ENCODE measurements at places on chromosomes 16 and 17.

DNA sequence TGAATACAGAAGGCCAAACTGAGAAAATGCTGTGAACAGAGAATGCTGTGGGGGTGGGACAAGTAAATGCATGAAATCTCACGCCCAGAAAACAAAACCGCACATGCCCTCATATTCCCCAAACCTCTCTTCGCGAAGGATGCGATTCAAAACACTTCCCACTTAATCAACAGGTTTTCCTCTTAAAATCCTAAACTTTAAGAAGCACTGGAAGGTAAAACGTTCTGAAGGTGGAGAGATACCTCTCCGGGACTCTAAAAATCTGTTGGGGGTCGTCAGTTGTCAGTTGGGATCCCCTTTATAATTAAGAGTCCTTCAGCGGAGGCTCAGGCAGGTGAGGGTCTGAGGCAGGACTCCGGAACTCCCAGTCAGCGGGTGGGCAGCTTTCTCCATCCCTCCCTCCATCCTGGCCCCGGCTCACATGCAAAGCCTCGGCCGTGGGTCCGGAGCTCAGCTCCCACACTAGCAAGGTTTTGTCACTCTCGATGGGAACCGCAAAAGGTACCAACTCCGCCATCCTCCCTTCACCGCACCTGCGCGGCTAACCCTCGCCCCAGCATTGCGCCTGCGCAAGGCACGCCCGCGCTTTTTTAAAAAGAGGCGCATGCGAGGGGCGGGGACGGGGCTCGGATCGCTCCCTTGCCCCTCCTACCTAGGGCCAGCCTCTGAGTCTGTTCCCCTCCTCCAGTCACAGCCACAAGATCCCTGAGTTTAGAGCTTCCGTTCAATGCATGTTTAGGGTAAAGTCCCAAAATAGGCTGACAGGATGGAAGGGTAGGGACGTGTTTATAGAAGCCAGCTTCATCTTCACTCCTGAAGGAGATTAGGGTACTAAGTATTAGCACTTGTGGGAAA is at the start of gene RDM1:
RDM1 (minus strand) TSS at position 563 of the 855 bp plus-strand sequence; CDS start at position 517, 46 bp downstream.
- peak; percentile 7 for DNase-seq

DNA sequence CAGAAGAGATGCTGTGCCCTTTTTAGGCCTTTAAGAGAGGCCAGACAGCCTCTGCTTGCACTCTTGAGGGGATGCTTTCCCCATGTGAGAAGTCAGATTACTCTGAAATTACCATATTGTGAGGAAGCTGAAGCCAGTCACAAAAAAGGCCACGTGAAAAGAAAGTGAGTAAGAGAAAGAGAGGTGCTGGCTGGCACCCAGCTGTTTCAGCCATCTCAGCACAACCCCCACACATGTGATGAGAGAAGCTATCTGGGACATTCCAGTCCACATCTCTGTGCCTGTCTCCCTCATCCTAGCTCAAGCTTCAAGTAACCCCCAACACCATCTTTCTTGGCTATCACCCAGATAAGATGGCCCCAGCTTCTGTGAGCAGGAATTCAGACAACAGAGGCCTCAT is 131.4 kb downstream of the HS3ST2 start:
- no peak for DNase-seq

GRCh38 chr16:11138769-11139325 is 117.2 kb downstream of the SOCS1 start:
- no peak for DNase-seq

DNA sequence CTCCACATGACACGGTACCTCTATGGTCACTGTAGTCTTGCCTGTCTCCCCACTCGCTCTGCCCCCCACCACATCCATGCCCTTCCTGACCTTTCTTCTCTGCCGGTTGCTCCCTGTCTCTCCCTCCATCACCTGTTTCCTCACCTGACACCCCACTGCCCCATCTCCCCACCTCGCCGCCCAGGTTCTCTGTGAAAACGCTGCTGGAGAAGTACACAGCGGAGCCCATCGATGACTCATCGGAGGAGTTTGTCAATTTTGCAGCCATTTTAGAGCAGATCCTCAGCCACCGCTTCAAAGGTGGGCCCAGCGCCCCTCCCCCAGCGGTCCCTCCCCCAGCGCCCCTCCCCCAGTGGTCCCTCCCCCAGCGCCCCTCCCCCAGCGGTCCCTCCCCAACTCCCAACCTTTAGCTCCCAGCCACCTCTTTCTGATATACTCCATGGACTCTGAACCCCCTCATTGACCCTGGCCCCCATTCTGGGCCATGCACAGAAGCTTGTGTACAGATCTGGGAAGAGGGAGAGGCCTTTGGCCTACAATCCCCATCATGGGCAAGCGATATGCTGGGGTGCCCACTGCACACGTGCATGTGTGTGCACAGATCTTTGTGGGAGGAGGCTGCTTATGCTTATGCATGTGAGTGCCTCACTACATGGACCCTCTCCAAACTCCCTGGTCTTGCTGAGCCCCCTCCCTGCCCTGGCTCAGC is 4.1 kb downstream of the RUNDC3A start:
- DNase-seq = no peak

DNA sequence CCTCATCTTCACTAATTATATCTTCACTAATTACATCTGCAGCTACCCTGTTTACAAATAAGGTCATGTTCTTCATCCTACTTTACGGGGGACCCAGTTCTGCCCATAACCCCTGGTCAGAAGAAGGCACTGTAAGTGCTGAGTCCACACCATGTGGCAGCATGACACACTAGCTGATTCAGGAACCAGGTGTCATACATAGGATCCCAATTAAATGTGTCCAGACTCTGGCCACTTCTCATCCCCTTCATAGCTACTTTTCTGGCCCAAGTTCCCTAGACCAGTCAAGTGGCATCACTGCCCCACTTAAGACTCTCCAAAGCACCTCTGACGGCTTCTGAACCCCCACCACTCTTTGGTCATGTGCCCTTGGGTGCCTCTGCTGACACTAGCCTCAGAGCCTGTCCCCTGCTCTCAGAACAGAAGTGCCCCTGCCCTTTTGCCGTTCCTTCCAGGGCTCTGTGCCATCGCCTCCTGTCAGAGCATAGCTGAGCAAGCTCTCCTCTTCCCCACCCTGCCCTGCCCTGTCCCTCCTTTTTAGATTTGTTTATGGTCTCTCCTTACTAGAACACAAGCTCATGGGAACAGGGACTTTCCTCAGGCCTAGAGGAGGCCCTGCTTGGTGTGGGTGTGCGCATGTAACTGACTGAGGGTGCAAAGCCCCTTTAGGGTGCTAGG is 61.1 kb downstream of the B9D1 start:
- no peak for DNase-seq

GRCh38 chr16:75217389-75217851 is 1.4 kb upstream of the CTRB1 start:
- no peak for DNase-seq

- no peak for DNase-seq
Observed at GRCh38 chr17:79746889-79747507, 16.3 kb downstream of the ENPP7 start.

All from bone marrow (tissue), 2 donors.